COR-L47 (cell line): ENCODE measurements at places on chromosomes 5 and 9.

DNA sequence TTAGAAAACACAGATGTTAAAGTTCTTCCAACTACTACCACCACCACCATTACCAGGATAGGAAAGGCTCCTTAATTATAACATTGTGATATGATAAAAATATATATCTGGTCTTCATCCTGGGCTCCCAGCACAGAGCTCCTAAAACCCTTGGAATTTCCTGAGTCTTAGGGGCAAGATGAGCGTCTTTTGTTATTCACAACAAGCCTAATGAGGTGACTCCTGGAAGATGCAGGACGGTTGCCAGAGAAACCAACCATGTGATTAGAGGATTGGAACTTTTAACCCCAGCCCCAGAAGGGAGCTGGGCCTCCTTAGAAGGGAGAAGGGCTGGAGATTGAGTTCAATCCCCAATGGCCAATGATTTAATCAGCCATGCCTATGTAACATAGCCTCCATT is 148.0 kb upstream of the ADRA1B start:
- DNase-seq, result no peak

GRCh38 chr5:170097934-170098333 is 7.8 kb upstream of the FOXI1 start:
- DNase-seq, result no peak

DNA sequence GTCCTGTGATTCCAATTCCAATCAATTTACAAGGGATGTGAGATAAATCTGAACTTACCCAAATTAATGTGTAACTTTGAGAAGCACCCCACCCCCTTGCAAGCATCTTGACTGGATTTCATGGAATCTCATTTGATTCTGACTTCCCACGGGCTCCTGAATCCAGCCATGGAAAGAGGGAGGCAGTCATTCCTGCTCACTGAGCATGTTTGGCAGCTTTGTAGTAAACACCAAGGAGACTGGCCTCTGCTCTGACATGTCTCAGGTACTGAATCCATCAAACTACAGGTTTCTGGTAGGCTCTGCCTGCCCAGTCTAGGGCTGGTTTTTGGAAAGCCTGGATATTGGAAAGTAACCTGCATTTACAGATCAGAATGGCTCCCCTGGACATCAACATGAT is 357.6 kb downstream of the ARHGEF28 start:
- no peak for DNase-seq

- no peak for DNase-seq
Observed at GRCh38 chr5:17912794-17913193, 278.5 kb downstream of the TAF11L14 start.

DNA sequence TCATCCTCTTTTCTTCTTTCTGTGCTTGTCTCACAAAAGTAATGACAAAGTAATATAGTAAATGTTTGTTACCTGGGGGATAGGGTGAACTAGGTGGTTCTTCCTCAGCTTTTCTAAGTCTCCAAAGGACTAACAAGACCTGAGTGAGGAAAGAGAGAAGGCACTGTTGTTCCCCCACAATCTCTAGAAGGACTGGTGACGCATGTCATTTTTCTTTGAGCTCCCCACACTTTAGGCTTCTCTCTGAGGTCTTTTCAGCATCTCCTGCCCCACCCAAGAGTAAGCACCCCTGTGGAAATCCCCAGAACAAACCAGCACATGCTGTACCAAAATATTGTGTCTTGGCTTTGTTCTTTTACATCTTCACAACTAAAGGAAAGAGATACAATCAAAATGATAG is 2.4 kb upstream of the IL7R start:
- no peak for DNase-seq

DNA sequence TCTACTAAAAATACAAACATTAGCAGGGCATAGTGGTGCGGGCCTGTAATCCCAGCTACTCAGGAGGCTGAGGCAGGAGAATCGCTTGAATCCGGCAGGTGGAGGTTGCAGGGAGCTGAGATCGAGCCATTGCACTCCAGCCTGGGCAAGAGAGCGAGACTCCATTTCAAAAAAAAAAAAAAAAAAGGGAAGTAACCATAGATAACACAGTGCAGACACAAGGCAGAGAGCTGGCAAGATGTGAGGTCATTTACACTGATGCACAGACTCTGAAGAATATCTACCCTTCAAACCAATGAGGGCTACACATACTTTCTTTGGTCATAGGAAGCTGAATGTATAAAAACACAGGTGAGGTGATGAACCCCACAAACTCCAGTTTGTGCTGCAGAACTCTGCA is 131.9 kb downstream of the DCP2 start:
- DNase-seq, result no peak

DNA sequence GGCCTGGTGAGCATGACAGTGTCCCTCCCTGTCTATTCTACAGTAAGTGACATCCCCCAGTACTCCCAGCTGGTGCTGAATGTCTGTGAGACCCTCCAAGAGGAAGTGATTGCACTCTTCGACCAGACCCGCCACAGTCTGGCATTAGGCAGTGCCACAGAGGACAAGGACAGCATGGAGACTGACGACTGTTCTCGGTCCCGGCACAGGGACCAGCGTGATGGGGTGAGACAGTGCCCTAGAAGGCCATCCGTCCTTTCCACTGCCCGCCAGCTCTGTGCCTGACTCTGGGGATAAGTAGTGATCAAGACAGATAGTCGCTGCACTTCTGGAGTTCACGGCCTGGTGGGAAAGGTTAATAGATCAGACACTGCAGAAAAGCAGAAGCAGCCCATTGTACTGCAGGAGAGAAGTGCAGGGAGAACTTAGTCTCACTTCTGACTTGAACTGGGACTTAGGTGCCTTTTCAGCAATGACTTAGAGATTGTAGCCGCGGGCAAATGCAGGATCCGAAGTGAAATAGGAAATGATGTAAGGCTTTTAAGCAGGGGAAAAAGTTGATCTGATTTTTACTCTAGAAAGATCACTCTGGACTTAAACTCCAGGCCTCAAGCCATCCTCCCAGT is 28.4 kb downstream of the SH3GLB2 start:
- no peak for DNase-seq
